ENCODE measurements at places on chromosomes 5 and 9. TPM values are rescaled to one million over a fixed set of nuclear protein-coding genes. Genes with fewer than 3 reads are reported as not detected.

The NMRK1 gene
- 11.2 TPM for total RNA-seq

The EIF4E1B gene
- not detected for total RNA-seq

The DBH gene
- total RNA-seq = not detected

The NDST1 gene
- total RNA-seq = 26.5 TPM

All from smooth muscle cell of bladder (primary cell).